Body of pancreas (tissue), 4 donors: ENCODE measurements at places on chromosomes 16 and 17. TPM values are rescaled to one million over a fixed set of nuclear protein-coding genes. Genes with fewer than 3 reads are reported as not detected.

Gene GLP2R
- total RNA-seq = 4.7 TPM

Gene IRX5
- total RNA-seq = not detected

Gene HCRT
- total RNA-seq = not detected

Gene FOXK2
- total RNA-seq = 10.6 TPM

Gene TBX2
- 6.9 TPM for total RNA-seq

Gene SLFN14
- total RNA-seq = not detected

Gene RNF112
- 0.52 TPM for total RNA-seq
